ENCODE measurements at places on chromosomes 6 and 20.

- DNase-seq = peak; percentile 22
Measured at GRCh38 chr20:4607287-4607713, 114.4 kb upstream of the PRND start.

DNA sequence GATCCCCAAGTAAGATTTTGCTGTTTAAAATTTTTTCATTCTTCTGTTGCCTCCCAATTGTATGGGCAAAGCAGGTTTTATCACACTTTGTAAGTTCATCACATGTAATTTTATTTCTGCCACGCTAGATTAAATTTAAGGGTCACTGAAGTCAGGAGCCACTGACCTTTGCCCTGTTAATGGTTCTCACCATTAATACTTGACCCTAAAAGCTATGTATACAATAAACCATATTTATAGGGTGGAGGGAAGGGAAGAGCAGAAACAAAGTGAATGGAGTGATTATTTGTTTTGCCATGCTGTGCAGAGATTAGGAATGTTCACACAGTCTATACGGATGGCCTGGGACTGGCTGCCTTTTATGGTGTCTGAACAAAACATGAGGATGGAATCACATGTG is 186.7 kb downstream of the BMP2 start:
- no peak for DNase-seq

GRCh38 chr6:156821707-156822106 is 44.5 kb downstream of the ARID1B start:
- no peak for DNase-seq

- no peak for DNase-seq
Measured at GRCh38 chr6:70080443-70081070, 214.2 kb downstream of the COL19A1 start.

DNA sequence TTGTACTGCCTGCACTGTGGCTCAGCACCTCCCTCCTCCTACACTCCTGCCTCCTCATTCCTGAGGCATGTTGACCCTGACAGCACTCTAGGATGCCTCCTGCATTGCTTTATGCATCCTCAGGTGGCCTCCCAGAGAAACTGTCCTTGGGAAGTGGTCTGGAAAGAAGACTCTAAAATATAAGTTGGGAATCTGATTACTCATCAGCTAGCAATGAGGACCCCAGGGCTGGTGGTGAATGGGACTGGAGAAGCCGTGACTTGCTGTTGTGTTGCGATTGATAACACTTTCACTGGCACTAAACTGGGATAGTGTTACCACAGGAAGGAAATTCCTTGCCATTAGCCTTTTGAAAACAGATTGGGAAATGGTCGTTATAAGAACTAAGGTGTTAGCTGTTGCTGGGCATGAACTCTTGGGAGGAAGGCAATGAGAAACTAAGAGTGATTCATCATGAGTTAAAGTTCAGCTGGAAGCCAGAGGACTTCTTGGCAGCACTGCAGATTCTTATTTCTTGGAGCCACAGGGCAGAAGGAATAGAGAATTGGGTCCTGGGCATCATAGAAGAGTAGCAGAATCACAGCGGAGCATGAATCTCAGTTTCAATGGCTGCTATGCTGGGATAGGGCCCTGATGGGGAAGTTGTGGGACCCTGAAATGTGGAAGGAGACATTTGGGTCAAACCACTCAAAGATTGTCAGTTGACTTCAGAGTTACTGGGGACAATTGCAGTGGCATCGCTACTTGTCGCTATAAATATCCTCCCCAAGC is 10.1 kb upstream of the SIRPD start:
- DNase-seq = no peak

Measured in iPS DF 6.9 (cell line).